ENCODE measurements at places on chromosomes 5 and 9. TPM values are rescaled to one million over a fixed set of nuclear protein-coding genes. Genes with fewer than 3 reads are reported as not detected.

Gene RASEF
- total RNA-seq, result 3.0 TPM

Gene UCK1
- 15.9 TPM for total RNA-seq

Gene OTULINL
- total RNA-seq, result 5.7 TPM

Gene DBH
- 0.02 TPM for total RNA-seq

Gene EPB41L4B
- 0.93 TPM for total RNA-seq

Gene SRP19
- total RNA-seq, result 167 TPM

Gene FOXD4L6
- not detected for total RNA-seq

Gene TMEM215
- not detected for total RNA-seq

All from A172 (cell line).